CD4-positive, alpha-beta T cell (primary cell): ENCODE measurements at places on chromosomes 3 and 15.

GRCh38 chr3:122563717-122564025, 429 bp downstream of the PARP9 start:
- DNase-seq = peak; percentile 17

DNA sequence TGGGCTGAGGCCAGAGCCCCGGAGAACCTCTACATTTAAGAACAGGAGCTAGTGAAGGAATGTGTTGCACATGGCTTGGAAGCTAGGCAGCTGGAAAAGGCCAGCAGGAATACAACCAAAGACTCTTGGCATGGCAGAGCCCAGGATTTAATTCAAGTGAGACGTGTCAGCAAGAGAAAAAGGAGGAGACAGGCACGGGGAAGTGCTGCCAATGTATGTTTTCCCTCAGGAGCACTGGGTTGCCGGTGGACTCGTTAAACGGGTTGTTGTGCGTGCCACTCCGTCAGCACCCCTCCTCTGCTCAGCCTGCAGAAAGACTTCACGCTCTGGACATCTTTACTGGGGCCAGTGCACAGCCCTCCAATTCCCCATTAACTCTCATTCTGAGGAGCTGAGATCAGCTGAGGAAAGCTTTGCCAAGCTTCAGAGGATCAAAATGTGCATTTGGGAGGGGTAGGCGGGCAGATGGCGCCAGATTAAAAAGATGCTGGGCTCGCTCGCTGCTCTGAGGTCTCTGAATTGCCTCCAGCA, 103.7 kb downstream of the PDZRN3 start:
- DNase-seq = no peak

GRCh38 chr15:62075595-62076277, 9.0 kb downstream of the C2CD4A start:
- no peak for DNase-seq

DNA sequence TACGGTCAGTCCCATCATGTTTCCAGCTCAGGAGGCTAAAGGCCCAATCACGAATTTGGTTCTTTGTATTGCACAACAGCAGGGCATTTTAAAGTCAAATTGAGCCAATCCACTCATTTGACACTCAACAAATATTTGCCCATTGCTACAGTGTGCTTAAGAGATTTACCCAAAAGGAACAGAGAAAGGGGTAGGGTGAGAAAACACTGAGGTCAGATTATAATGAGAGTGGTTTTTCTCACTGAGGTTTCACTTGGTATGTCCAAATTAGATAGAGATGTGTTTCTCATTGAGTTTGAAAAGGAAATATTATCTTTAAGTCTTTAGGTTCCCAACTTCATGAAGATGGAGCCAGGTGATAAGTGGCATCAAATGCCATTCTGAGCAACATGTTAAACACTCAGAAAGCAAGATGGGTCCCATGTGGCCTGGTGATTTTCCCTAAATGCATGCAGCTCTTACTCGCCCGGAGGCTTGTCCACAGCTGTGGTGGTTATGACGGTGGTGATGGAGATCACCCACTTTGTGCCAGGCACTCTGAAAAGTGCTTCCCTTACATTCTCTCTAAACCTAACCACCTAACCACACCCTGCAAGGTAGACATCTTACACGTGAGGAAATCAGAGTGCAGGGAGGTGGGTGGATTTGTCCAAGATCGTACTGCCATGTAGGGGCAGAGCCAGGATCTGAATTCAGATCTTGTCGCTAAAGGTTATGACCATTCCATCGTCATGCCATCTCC, 31.2 kb upstream of the USP3 start:
- DNase-seq = peak; percentile 40

DNA sequence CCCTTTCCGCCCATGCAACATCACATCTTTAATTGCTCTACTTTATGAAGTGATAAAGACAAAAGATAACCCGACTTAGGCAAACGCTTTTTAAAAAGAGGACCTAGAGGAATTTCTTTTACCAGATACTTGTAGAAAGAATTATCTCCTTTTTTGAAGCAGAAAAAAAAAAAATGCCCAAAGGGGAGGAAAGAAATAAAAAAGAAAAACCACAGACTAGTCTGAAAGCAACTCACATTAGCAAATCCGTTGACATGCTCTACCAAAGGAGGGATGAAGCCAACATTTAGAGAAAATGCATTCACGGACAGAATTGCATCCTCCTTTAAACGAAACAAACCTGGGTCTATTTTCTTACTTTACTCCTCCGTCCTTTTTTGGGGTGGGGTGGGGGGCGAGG, 213.6 kb downstream of the MEIS2 start:
- DNase-seq = no peak

DNA sequence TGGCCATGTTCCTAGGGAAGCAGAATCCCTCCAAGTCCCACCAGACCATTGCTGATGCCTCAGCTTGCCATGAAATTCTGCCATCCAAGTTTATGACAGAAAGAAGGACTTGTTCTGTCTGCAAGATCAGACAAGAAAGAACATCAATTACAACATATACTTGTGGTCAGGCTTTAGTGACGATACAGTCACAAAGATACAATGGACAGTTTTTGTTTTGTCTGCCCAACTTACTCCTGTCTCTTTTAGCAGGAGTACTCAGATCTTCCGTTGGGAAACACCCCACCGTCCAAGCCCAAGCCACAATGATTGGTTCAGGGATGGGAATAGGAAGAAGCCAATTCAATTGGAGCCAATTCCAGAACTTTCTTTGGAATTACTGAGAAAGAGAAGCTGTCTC, 15.7 kb downstream of the KLHL6 start:
- DNase-seq = no peak

DNA sequence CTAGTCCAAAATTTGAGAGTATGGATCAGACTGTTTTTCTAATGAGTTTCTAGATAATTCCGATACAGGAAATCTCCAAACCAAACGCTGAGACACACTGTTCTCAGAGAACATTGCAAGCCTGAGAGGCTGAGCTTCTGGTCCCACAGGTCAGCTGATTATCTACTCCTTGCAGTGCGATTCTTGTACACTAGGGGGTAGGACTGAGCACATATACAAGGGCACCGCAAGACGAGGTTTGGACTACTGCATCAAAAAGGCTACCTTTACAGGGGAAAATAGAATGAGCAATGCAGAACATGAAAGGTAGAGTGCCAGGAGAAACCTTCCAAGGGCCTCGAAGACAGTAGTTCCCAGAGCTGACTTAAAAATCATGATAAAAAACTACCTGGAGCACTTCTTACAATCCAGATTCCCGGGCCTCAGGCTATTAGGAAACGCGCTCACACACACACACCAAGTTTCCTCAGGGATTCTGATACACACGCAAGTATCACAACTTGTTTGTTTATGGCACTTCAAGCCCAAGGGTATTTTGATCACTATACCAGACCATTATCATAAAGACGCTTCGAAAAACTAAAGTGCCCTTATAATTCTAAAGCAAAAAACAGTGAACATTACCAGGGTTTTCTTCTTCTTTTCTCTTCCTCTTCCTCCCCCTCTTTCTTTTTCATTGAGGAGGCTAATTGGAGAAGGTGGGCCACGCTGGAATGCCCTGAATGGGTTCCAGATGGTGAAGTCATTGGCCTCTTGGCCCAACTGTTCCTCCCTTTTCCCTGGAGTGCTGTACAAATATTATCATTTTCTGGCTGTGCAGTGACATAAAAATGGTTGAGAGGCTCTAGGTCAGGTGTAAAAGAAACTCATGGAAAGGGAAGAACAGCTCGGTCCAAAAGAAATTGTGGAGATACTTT, 61.8 kb downstream of the SLC12A8 start:
- DNase-seq = no peak

GRCh38 chr3:12278566-12278965, 10.3 kb upstream of the PPARG start:
- DNase-seq = no peak

- no peak for DNase-seq
Measured at GRCh38 chr3:15601046-15601398, 347 bp downstream of the HACL1 start.
